ENCODE measurements at places on chromosomes 6 and 20.

DNA sequence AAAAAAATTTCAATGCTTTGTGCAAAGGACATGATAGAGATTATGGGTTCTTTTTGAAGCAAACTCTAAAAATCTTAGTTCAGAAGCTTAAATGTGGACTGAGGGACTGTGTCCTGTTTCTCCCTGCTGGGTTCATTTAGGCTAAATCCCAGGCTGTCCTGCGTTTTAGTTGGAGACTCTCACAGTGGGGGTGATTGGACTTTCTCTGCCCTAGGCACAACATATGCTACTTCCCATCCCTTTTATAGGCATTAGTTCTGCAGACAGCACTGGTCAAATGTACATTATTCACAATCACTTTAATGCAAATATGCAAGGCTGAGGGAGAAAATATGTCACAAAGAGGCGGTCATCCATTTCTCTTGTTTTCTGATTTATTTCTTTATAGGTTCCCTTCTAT lies 71.3 kb downstream of the TFAP2B start:
- DNase-seq: no peak

GRCh38 chr6:17457956-17458355 lies 64.6 kb downstream of the CAP2 start:
- DNase-seq: no peak

DNA sequence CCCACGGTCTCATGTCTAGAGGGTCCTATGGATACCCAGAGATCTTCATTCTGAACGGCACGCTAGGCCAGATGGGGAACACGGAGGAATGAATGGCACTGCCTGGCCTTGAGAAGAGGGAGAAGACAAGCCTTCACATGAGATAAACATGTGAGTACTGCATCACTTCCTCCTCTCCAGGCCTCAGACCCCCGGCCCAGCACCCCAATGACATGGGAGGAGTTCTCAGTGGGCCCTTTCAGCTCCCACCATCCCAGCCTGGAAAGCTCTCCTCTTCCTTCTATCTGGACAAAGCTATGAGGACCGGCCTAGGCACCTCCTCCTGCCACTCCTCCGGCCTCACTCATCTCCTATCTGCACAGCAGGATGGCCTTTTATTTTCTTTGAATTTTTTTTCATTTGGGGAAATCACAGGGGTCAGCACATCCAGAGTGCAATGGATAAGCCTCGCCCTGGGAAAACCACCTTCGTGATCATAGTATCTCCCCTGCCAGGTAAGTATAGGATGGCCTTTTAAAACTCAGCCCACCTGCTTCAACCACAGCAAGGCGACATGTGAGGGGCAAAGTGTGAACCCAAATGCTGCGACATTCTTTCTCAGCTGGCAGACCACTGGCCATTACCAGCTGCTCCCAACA lies 39.2 kb upstream of the CDKN1A start:
- DNase-seq: no peak

DNA sequence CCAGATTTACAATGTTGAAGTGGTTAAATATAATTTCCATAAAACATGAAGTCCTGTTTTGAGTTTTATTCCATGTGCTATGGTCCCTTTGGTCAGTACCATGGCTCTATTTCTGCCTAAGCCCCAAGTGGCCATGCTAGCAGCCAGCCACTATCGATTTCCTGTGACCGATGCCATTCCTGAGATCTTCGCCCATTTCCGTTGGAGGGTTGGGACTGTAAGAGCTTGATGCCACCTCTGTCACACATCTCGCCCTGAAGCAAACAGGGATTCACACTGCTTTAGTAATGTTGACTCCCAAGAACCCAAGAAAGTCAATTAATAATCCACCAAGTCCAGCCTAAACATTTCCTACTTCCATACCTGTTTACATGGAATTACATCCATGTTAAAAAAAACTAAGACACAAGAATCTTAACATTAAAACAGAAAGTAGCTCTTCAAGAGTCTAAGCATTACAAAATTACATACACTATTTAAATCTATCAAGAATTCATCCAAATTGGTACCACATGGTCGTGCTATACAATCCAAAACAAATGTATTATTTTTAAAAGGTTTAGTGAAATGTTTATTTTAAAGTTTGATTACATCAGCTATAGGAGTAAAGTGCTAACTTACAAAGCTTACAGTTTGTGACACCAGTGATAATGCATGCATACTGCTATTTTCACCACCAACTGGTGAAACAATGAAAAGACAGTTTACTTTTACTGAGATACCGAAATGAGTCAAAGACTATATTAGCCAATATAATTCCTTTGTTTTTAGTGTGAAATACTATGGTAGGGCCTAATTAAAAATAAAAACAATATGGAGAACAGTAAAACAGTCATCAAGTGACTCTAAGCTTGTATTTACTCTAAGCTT lies 2.5 kb downstream of the RBM39 start:
- DNase-seq: peak; percentile 68

DNA sequence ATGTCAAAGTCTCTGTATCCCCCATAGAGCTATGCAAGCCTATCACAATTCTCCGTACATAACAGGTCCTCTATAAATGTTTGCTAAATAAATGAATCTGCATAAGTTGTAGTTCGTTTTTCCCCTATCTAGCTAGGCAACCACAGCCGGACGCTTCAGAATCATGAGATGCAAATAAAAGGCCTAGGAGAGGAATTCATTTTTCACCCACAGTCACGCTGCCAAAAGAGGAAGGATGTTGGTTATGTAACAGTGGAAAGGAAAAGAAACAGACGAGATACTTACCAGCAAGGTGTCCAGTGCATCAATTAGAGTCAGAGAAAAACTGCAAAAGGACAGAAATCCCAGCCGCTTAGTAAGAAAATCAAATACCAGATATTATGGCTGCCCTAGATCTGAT lies 2.4 kb downstream of the EDEM2 start:
- DNase-seq: peak; percentile 42

- DNase-seq: no peak
These were observed 87.8 kb downstream of the PHACTR3 start for GRCh38 chr20:59692139-59692538.

GRCh38 chr6:26045065-26045927 lies 41.9 kb upstream of the HFE start:
- DNase-seq: peak; percentile 97

All from CD4-positive, alpha-beta T cell treated with Interleukin-17A for 1 hour (primary cell).